ENCODE measurements at places on chromosomes 7 and 10. TPM values are rescaled to one million over a fixed set of nuclear protein-coding genes. Genes with fewer than 3 reads are reported as not detected.

WDFY4 gene
- total RNA-seq = 3.8 TPM

SUGCT gene
- total RNA-seq = 5.3 TPM

COL17A1 gene
- 1.7 TPM for total RNA-seq

OPN1SW gene
- total RNA-seq = not detected

ZNF775 gene
- total RNA-seq = 7.3 TPM

GFRA1 gene
- 30.5 TPM for total RNA-seq

ANKRD30A gene
- not detected for total RNA-seq

DLX5 gene
- total RNA-seq = not detected

FGFR2 gene
- total RNA-seq = 80.7 TPM

FAM131B gene
- 26.7 TPM for total RNA-seq

SLC26A5 gene
- 0.44 TPM for total RNA-seq

DGKI gene
- total RNA-seq = 75.0 TPM

GIMAP4 gene
- 46.2 TPM for total RNA-seq

DDX50 gene
- total RNA-seq = 45.1 TPM

TAS2R5 gene
- 3.7 TPM for total RNA-seq

FAM221A gene
- 12.1 TPM for total RNA-seq

PVRIG gene
- total RNA-seq = not detected

SPDYE11 gene
- 0.10 TPM for total RNA-seq

GHRHR gene
- 4.4 TPM for total RNA-seq

MARCHF5 gene
- 21.0 TPM for total RNA-seq

IGF2BP3 gene
- total RNA-seq = 37.3 TPM

INHBA gene
- 2.9 TPM for total RNA-seq

WNT8B gene
- total RNA-seq = 0.06 TPM

ZNF487 gene
- 23.5 TPM for total RNA-seq

ZNF438 gene
- total RNA-seq = 12.4 TPM

CYP3A4 gene
- not detected for total RNA-seq

YKT6 gene
- 48.0 TPM for total RNA-seq
